Astrocyte of the spinal cord (primary cell): ENCODE measurements at places on chromosomes 16 and 17.

DNA sequence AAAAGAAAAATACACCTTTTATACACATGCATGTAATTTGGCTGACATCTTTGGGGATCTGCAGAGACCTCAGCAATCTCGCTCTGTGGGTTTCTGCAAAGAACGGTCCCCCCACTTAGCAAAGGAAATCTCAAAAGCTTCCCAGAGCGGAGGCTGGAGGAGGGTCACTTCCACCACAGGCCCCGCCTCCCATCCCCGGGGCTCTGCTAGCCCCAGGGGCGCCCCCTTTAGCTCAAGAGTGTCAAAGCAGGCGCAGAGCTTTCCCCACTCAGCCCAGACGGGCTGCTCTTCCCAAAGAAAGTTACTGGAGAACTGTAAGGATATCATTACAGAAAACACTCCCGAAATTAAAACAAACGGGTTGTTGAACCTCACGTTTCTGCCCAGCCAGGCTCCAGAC, 11.4 kb downstream of the SLC13A5 start:
- DNase-seq, result no peak

- DNase-seq, result peak; percentile 95
Measured at GRCh38 chr17:82267575-82268379, 5.7 kb downstream of the CSNK1D start.

GRCh38 chr16:54178478-54178976, 108.1 kb downstream of the IRX3 start:
- no peak for DNase-seq

DNA sequence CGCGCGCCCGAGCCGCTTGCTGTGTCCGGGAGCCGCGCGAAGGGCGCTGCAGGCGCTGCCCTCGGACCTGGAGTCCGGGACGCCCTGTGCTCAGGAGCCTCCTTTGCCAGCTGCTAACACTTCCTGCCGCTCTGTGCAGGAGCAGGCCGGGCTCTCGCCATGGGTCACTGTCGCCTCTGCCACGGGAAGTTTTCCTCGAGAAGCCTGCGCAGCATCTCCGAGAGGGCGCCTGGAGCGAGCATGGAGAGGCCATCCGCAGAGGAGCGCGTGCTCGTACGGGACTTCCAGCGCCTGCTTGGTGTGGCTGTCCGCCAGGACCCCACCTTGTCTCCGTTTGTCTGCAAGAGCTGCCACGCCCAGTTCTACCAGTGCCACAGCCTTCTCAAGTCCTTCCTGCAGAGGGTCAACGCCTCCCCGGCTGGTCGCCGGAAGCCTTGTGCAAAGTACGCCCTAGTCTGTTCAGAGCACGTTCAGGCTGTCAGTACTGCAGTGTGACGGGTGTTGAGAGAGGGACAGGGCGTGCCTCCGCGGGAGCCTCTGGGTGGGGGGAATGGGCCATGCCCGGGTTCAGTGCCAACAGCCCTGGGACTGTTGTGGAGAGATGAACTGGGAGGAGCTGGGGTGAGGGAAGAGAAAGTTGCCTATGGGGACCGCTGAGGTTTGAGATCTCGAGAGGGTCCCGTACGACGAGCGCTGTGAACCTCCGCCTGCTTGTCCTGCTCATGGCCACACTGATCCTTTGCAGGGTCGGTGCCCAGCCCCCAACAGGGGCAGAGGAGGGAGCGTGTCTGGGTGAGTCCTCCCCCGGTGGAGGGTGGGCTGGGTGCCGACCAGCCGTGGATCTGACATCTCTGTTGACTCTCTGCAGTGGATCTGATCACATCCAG, 1.3 kb downstream of the ZNF276 start:
- DNase-seq, result peak; percentile 39

DNA sequence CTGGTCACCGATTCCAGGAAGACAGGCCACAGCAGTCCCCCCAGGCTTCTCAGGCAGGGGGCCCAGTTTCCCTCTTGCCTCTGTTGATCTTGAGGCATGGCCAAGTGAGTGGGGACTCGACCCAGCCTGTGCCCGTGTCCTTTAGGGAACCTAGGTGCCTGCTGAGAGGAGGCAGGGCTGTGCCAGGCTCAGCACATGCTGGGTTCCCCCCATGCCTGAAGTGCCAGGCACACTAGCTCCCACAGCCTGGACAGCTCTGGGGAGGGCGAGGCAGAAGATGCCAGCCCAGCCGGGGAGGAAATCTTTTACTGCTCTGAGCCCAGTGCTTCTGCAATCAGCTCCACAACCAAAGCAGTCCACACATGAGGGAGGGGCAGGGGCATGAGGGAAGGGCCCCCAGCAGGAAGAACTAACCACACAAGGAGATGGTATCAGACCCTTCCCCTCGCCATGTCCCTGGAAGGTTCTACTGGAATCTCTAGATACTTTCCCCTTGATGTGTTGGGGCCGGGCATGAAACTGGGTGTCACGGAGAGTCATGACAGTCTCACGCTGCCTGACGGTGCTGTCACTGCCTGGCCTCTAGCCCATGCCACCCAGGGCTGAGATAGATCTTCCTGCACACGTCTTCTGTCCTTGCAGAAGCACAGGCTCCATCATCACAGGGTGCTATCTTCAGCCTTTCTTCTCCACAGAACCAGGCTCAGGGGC, 25.5 kb downstream of the MYO18A start:
- DNase-seq, result no peak

DNA sequence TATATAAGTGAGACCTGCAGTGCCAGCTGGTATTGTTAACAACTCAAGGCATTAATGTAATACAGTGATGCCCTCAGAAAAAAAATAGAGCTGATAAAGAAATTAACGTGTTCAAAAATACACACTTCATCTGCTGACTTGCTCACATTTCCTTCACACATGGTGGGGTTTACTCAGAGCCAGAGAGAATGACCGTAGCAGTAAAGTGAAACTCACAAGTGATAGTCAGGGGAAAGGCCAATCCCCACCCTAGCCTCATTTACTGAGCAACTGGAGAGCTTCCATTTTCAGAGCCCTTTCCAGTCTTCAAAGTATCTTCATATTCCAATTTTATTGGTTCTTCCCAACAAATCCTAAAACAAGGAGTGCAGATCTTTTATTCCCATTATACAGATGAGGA, 74.0 kb upstream of the HLF start:
- DNase-seq, result no peak

DNA sequence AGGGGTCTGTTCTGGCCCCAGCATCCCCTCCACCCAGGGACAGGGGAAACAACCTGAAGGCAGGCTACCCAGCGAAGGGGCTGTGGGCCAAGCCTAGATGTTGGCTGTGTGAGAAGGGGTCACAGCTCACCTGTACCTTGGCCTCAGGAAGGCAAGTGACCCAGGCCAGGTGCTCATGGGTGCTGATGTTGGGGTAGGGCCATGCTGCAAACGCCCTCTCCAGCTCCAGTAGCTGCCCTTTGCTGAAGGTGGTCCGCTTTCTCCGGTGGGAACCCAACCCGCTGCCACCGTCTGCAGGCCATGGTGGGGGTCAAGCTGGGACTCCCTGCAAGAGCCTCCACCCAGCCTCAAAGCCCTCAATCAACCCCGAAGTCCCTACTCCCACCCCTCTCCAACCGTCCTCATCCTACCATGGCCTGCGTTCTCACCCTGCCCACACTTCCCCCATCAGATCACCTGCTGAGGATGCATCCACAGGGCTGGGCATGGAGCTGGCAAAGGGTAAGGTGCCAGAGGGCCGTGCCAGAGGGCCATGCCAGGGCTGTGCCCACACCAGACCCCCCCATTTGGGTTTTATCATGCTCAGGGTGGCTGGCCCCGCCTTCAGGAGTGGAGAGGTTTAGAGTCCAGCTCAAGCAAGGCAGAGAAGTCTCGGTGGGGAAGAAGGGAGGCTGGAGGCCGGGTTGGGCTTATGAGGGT, at the start of gene SEBOX:
Gene SEBOX (minus strand): TSS at position 535 of the 699 bp plus-strand sequence. CDS start 48 bp downstream, at position 487.
- DNase-seq, result no peak

DNA sequence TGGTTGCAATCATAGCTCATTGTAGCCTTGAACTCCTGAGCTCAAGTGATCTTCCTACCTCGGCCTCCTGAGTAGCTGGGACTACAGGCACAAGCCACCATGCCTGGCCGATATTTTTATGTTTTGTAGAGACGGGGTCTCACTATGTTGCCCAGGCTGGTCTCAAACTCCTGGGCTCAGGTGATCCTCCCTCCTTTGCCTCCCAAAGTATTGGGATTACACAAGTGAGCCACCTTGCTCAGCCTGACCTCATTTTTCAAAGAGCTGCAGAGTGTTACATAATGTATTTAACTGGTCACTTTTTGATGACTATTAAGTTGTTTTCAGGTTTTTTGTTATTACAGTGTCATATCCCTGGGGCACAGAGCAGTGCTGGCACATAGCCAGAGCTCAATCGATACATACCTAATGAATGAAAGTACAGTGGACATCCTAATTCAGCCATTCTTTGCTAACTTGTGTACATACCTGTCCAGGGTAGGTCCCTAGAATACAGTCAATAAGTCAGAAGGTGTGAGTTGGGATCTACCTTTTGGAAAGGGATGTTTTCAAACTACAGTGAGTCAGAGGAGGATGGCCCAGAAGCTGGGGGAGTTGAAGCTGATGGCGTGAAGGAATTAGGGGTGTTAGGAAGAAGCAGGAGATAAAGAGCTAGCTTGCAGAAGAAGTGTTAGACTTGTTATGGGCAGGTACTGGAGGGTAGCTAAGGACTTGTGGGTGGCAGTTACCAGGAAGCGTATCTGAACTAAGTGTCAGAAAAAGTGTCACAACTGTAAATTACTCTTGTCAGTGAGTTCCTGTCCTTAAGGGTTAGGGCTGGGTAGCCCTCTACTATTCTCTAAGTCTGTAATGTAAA, 20.1 kb upstream of the CYLD start:
- DNase-seq, result no peak

- DNase-seq, result peak; percentile 62
Measured at GRCh38 chr17:75011401-75012095, 922 bp upstream of the MRPL58 start.

GRCh38 chr16:68943961-68944360, 100.6 kb downstream of the TANGO6 start:
- no peak for DNase-seq

DNA sequence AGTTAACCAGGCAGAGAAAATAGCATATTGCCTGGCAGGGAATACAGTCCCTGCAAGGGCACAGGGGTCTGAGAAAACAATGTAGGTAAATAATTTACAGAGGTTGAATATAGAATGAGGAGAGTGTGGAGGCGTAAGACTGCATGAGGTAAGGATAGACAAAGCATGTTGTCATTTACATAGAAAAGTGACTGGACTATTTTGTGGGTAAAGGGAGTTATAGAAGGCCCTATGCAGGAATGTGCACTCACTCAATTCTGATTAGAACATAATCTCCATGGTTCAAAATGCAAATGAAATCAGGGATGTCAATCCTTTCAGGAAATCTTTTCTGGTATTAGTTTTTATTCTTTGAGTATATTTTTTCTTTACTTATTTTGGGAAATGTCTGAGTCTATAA, 285.7 kb upstream of the SALL1 start:
- DNase-seq, result no peak

GRCh38 chr17:31095236-31096105, 694 bp downstream of the NF1 start:
- peak; percentile 27 for DNase-seq

DNA sequence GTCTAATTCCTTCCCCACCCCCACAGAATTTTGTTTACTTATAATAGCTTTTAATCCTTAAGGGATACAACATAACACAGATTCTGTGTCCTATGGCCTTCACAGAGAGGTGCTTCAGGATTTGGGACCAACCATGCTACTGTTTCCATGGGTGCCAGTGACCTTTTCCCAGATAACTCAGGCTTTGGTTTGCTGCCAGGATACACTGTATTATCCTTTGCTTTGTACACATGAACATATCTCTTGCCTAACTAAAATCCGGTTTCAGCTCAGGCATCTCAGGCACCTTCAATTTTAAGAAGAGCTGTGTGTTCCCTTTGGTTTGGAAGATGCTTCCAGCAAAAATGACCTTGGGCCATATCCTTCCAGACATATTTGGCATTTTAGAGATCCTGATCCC, 428.4 kb upstream of the CDH5 start:
- no peak for DNase-seq

GRCh38 chr17:2084036-2084765, 29.3 kb downstream of the HIC1 start:
- peak; percentile 52 for DNase-seq

- no peak for DNase-seq
Measured at GRCh38 chr17:50354776-50355175, 8.8 kb downstream of the XYLT2 start.

- DNase-seq, result peak; percentile 93
Measured at GRCh38 chr16:51151435-51151960, 428 bp upstream of the SALL1 start.

GRCh38 chr17:48238933-48239602, 131.5 kb downstream of the SNX11 start:
- DNase-seq, result no peak

- peak; percentile 8 for DNase-seq
Measured at GRCh38 chr17:78110363-78111015, 18.1 kb downstream of the TMC6 start.

- no peak for DNase-seq
Measured at GRCh38 chr17:27647765-27648164, 16.8 kb downstream of the LGALS9 start.

- no peak for DNase-seq
Measured at GRCh38 chr16:17461951-17462729, 8.6 kb downstream of the XYLT1 start.

- no peak for DNase-seq
Measured at GRCh38 chr17:35023538-35023937, 40.0 kb downstream of the RFFL start.

GRCh38 chr17:79374087-79374689, 236.7 kb downstream of the RBFOX3 start:
- no peak for DNase-seq

- no peak for DNase-seq
Measured at GRCh38 chr16:74817851-74818250, 43.2 kb upstream of the FA2H start.

GRCh38 chr16:69598045-69598444, 32.3 kb downstream of the NFAT5 start:
- no peak for DNase-seq

DNA sequence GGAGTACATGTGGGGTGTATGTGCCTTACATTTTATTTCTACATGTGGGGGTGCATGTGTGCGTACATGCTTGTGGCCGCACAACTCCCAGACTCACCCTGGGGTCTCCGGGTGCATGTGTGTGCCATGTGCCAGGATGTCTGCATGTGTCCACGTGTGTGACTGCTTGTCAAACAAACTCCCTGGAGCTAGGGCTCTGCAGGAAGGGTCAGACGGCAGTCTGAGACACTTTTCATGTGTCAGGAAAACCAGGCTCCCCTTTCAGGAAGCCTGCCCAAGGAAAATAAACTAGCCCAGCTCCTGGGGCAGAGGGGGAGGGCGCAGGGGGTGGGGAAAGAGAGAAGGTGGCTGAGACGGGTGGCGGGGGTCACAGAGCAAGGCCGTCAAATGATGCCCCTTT, 44.7 kb downstream of the FZD2 start:
- DNase-seq, result peak; percentile 28

DNA sequence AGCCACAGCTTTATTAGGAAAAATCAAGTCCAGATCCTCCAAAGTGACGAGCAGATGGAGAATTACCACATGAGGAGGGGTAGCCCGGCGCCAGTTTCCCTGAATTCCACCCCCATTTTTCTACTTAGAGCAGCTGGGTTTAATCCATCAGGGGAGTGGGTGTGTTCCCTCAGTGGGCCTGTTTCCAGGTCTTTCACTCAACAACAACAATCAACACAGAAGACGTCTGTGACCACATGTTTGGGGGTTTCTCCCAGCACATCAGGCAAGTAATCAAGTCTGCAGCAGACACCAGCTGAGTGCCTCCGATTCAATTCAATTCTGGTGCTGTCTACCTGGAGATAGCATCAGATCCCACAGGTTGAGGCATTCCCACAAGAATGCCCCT, 6.8 kb downstream of the SLC6A2 start:
- DNase-seq, result no peak
